ENCODE measurements at places on chromosomes 5 and 9.

GRCh38 chr5:125609011-125609410 is 814.2 kb upstream of the GRAMD2B start:
- no peak for DNase-seq

- no peak for DNase-seq
Observed at GRCh38 chr5:39214912-39215709, 4.3 kb downstream of the FYB1 start.

- no peak for DNase-seq
Observed at GRCh38 chr5:133938039-133938821, 30.2 kb downstream of the C5orf15 start.

DNA sequence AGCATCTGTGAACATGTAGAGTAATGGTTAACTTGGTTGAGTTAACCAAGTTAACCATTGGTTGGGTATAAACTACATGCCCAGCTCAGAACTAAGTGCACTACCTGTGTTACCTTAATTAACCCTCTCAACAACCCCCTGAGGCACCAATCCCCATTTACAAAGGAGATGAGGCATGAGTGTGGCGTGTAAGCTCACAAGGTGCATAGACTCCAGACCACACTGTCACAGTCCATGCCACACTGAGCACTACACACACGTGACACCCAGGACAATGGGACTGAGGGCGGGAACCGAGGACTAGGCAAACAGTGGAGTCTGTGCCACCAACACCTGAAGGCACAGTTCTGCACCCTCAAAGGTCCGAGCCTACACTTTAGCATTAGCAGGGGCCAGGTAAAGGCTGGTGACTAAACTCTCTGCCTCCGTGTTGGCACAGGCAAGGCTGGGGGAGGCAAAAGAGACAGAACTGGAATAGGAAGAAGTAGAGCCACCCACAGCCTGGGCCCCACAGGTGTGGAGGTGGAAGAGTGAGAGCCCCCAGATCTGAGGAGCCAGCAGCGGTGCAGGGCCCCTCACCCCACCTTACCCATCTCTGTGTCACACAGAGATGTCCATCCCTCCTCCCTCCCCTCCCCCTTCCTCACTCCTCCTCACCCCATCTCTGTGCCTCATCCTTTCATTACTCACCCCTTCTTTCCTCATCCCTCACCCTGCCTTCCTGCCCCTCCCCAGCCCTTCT is 2.2 kb upstream of the DNAJB5 start:
- DNase-seq, result no peak

- DNase-seq, result no peak
Observed at GRCh38 chr9:108933231-108933717, 650 bp downstream of the ELP1 start.

GRCh38 chr9:14309403-14309802 is 4.5 kb downstream of the NFIB start:
- no peak for DNase-seq

DNA sequence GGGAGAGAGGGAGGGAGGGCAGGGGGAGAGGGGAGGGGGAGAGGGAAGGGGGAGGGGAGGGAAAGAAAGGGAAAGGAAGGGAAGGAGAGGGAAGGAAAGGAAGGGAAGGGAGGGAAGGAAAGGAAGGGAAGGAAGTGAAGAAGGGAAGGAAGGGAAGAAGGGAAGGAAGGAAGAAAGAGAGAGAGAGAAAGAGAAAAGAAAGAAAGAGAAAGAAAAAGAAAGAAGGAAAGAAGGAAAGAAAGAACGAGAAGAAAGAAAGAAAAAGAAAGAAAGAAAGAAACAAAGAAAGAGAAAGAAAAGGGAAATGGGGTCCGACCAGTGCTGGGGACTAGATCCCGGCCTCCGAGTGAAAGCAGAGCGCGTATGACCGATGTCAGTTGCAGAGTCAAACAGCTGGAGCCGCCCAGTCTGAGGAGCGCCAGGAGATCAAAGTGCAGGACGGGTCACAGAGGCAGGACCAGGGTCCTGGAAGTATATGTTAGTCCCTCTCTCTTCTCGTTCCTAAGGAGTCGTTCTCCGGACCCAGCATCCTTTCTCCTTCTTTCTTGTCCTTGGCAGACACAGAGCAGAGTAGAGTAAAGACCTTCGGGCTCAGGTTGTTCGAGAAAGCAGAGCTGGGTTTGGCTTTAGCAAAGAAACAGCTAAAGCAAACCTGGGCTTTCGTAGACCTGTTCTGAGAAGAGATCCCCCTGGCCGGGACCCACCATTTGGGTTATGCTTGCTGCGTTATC is 305.4 kb upstream of the MSX2 start:
- DNase-seq, result no peak

DNA sequence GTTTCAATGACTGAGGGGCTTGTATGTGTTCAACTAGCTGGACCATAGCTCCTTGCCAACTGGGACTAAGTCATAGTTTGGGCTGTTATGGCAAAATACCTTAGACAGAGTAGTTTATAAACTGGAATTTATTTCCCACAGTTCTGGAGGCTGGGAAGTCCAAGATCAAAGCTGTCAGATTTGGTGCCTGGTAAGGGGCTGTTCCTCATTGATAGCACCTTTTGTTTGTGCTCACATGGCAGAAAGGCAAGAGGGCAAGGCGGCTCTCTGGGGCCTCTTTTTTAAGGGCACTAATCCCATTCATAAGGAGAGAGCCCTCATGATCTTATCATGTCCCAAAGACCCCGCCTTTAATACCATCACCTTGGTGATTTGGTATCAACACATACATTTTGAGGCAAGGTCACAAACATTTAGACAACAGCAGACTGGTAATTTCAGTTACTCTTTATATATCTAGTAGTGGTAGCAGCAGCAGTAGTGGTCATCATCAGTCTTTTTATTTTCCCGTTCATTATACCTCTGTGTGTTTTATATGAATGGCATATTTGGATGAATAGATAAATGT is 477.0 kb downstream of the CCDC171 start:
- DNase-seq, result no peak

- DNase-seq, result no peak
Observed at GRCh38 chr5:40991168-40991980, 79.8 kb downstream of the MROH2B start.

DNA sequence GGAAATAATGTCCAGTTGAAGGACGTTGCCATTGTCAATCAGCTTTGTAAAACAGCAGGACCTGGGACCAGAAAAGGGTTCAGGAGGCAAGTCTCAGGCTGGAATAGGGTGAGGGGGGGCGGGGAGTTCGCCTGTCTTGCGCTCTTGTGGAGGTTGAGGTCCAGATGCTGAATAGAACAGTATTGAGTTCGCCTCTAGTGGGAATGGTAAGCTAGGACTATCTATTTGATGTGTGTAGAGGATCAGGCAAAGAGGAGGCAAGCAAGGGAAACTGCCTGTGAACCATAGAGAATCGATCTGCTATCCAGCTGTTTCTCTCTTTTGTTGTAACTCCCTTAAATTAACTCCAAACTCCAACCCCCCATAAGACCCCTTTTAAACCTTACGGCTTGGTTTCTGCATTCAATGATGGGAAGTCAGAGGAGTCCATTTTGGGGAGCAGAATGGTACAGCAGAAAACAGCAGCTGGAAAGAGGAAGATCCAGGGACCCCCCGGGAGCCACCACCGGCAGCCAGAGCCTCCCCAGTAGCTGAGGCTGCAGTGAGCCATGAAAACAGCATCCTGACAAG is 133.7 kb downstream of the SLC28A3 start:
- DNase-seq, result no peak

DNA sequence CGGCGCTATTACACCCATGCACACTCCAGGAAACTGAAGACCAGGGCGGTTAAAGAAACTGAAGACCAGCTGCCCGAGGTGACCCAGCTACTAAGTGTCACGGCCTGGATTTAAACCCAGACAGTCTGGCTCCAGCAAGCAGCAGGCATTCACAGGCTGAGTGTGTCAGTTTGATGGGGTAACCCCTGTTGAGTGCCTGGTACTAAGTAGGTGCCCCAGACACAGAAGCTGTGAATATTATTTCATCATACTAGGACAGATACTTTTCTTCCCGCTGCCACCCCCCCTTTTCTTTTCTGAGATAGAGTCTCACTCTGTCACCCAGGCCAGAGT is 7.3 kb downstream of the ENG start:
- no peak for DNase-seq

GRCh38 chr5:6452622-6453504 is 4.2 kb downstream of the UBE2QL1 start:
- DNase-seq, result no peak

DNA sequence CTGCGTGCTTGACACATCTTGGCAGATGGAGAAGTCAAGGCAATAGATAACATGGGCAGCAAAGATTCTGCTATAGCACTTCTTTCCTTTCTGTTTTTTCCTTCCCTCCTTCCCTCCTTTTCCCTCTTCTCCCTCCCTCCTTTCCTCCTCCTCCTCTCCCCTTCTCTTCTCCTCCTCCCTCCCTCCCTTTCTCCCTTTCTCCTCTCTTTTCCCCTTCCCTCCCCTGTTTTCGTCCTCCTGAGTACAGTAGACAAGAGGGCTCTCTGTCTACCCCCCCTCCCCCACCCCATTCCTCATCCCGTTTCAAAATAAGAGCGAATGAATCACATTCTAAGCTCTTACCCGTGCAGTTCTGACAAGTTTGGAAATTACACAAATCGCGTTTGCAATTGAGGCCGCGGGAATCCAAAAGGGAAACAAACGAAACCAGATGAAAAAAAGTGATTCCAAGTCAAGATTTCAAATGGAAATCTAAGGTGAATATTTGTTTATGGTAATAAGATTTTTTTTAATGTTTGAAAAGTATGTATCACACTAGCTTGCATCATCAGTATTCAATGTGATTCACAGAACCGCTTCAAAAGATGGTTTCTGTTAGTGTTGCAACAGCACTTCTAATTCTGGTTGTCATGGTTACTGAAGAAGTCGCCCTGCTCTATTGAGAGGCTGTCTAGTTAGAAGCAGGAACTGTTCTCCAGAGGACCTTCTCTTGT is 1.3 kb downstream of the NIM1K start:
- DNase-seq, result no peak

GRCh38 chr9:133707065-133707762 is 30.9 kb downstream of the SARDH start:
- DNase-seq, result no peak

DNA sequence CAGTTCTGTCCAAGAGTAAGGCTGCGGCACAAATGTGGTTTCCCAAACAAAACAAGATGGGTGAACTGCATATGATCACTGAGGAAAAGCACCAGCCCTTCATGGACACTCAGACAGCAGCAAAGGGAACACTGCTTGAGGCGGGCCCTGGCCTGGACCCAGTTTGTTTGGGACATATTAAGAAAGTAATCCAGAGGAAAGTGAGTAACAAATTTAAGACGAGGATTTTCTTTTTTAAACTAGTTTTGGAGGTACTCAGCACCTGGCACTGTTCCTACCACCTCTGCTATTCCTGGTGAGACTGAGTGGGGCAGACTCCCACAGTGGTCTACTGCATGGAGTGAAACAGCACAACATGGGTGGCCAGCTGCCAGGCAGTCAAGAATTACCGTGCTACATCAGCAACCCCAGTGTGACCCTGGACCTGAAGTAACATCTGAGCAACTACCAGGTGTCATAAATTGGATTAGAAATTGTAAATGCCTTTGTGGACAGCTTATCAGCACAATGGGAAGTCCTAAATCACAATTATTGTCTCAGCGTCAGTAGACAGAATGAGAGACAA is 28.5 kb downstream of the P4HA2 start:
- DNase-seq, result no peak

GRCh38 chr9:126365780-126366179 is 39.2 kb downstream of the MVB12B start:
- DNase-seq, result no peak

DNA sequence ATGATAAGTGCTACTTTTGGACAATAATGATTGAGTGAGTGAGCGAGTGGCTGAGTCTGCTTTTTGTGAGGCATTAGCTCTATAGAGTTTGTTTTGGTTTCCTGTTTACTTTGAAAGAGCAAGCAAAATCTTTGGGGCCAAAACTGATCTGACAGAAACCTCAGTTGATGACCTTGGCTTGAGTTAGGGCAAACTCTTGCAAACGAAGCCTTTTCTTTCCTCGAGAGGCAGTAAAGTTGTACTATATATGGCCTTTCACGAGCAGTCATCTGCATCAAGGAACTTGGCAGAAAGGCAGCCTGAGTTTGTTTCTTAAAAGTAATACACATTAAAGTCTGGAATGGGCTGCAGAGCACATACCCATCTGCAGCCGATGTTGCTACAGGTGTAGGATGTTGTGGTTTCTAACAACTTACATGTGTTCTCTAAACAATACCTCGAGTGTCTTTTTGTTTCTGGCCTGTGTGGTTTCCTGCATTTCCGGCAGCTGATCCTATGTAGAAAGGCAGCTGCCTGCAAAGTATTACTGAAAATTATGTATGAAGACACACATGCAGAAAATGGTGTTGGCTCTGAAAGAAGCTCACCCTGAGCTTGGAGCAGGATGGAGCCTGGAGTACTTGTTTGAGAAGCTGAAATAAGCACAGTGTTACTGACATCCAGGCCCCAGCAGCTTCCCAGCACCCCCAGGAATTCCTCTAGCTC is 60.8 kb downstream of the FOXD1 start:
- DNase-seq, result no peak

DNA sequence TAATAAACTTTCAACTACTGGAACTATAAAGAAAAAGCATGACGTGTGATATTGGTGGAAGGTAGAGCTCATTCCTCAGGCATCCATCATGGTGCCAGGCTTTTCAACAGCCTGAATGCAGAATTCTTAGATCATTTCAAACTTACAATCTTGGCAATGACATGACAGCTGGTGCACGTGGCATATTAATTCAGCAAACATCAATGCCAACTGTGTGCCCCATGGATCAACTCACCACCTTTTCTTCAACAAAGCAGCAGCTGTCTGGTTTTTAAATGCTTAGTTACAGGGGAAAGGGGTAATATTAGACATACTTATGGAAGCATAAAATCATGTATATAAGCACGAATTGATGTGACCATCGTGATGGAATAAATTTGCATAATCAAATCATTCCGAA is 56.0 kb upstream of the OR13F1 start:
- no peak for DNase-seq

GRCh38 chr5:173457482-173457881 is 129.3 kb upstream of the STC2 start:
- DNase-seq, result no peak

GRCh38 chr9:95382433-95382832 is 64.9 kb upstream of the FANCC start:
- DNase-seq, result no peak

- no peak for DNase-seq
Observed at GRCh38 chr5:168332042-168332441, 40.6 kb downstream of the WWC1 start.

DNA sequence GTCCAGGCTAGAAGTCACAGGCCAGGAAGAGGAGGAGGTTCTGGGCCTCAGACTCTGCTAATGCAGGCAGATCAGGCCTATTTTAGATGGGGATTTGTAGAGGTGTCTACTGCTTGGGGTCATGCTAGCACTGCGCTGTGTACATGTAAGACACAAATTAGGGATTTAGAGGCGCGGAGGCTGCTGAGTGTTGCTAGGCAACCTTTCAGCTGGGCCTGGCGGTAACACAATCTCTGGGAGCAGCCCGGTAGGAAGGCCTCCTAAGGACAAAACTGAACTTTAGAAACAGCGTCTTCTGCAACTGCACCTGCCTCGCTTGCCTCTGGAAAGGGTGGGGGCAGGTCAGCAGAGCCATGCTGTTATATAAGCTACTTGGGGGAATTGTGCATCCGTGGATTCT is 147.9 kb downstream of the MACROH2A1 start:
- no peak for DNase-seq

- DNase-seq, result no peak
Observed at GRCh38 chr5:131210151-131210510, 39.4 kb downstream of the LYRM7 start.

Data from CMK (cell line).